MG63 (cell line): ENCODE measurements at places on chromosomes 6 and 20. TPM values are rescaled to one million over a fixed set of nuclear protein-coding genes. Genes with fewer than 3 reads are reported as not detected.
A peak's percentile ranks its signal among the peaks of the same experiment; 100 is the strongest.

GRCh38 chr20:49636447-49636846, 68.5 kb upstream of the PTGIS start:
- DNase-seq: no peak

GRCh38 chr6:92459606-92460005, 959.8 kb downstream of the EPHA7 start:
- no peak for DNase-seq

DNA sequence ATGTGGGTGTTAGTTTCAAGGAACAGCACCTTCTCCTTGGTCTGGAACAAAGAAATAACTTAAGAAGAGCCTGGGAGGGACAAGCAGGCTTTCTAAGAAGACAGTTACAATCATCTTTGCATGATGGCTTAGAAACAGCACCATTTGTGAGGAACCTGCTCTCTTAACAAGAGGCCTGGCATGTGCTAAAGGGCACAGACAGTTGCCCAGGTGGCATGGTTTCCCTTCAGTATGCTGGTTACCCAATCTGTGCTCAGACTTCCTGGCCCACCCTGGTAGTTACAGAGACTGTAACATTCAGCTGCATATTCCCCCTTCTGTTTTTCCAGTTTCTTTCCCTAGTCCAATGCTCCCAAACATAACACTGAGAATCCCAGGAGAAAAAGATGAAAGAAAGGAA, 84.0 kb downstream of the CHD6 start:
- no peak for DNase-seq

- DNase-seq: no peak
Observed at GRCh38 chr20:14197097-14197496, 140.3 kb downstream of the FLRT3 start.

The GRM1 gene
- total RNA-seq: 0.05 and 0.20 TPM in 2 replicates

DNA sequence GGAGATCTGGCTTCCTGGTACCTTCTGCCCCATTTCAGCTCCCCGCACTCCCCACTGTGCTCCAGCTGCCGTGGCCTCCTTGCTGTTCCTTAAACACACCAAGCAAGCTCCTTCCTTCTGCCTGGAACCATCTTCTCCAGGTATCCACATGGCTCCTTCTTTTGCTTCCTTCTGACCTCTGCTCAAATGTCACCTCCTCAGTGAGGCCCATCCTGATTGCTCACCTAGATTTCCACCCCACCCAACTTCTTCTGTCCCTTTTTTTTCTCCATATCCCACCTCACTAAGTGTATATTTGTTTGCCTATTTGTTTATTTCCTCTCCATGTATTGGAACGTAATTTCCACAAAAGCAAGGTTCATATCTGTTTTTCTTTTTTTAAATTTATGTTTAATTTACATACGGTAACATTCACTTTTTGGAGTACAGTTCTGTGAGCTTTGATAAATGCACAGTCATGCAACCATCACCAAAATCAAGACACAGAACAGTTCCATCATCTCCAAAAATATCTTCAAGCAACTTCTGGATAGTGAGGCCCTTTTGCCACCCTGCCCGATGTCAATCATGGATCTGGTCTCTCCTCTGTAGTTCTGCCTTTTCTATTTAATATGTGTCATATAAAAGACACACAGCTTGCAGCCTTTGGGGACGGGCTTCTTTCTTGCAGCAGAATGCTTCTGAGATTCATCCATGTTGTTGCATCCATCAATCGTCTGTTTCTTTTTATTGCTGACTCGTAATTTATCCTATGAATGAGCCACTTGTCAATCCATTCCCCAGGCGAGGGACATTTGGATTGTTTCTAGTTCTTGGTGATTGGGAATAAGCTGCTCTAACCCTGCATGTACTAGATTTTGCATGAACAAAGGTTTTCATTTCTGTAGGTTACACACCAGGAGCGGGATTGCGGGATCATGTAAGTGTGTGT, 46.3 kb downstream of the SLC2A10 start:
- DNase-seq: no peak

The CENPQ gene
- 12.0 and 12.5 TPM in 2 replicates for total RNA-seq

DNA sequence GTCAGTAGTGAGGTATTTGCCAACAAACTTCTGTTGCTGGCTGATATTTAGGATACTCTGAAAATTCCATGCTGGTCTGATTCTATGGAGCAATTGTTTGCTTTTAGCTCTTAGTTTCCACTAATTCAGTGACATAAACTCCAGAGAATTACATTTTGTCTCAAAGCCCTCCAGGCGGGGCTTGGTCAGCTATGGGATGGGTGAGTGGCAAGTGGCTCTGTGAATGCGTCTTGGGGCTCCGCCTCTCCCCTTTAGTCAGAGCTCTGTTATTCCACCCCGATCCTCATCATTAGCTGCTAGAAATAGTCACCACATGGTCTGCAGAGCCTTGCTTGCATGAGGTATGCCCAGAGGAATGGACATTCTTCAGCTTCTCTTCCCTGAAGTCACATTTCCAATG, 540.6 kb downstream of the QKI start:
- DNase-seq: peak; percentile 21

The CNR1 gene
- 0.07 and 0.72 TPM in 2 replicates for total RNA-seq

DNA sequence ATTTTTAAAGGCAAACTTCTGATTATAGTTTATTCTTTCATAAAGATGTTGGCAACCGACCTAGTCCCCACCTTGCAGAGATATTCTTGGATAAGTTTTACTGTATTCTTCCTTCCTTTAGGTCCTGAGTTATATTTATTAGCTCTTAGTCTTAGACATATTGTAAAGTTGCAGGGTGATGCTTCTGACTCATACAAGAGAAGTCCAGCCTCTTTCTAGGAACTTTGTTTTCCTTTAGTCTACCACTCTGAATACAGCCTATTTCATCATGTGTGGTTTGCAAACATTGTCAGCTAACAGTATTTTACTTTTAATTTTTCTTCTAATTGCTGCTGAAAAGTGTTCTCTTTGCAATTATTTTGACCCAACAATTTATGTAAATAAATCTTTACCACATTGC, 686.7 kb downstream of the COL12A1 start:
- DNase-seq: no peak
